ENCODE measurements at places on chromosomes 12 and 14.

- DNase-seq = no peak
Observed at GRCh38 chr12:129028844-129029243, 175.6 kb downstream of the GLT1D1 start.

GRCh38 chr14:22824711-22825359 is 4.9 kb upstream of the MRPL52 start:
- peak; percentile 89 for DNase-seq

- no peak for DNase-seq
Observed at GRCh38 chr12:24625103-24625502, 323.8 kb downstream of the BCAT1 start.

- peak; percentile 73 for DNase-seq
Observed at GRCh38 chr14:92846162-92846897, 52.2 kb downstream of the GOLGA5 start.

DNA sequence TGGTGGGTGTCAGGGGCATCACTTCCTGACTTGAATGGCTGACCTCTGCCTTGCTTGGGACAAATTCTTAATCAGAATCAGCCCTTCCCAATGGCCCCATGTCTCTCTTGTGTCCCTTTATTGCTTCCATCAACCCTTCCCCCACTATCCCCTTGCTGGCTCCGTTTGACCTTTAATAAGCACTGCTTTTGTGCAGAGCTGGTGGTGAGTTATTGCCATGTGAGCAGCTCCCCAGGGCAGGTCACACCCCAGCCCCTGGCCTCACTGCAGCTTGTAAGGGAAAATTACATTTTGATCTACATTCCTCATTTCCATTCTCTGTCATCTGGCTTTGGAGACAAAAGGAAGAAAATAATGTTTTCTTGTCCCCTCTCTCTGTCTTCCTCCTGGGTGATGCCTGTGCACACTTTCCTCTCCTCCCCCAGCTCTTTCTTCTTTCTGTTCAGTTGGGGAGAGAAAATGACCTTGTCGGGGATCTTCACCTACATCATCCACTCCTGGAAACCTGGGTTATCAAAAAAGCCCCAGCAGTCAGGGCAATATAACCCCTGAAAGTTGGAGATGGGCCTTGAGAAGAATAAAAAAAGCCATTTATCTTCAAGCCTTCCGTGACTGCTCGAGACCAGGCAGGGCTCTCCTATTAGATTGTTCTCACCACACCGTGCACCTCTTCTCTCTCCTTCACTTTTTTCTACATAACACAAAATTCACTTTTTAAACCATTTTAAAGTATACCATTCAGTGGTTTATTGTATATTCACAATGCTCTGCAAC is 100.4 kb upstream of the SRRM4 start:
- DNase-seq = no peak

GRCh38 chr12:122969676-122970075 is 3.4 kb upstream of the ABCB9 start:
- DNase-seq = no peak

GRCh38 chr14:79256380-79256779 is 954.9 kb downstream of the DIO2 start:
- no peak for DNase-seq

DNA sequence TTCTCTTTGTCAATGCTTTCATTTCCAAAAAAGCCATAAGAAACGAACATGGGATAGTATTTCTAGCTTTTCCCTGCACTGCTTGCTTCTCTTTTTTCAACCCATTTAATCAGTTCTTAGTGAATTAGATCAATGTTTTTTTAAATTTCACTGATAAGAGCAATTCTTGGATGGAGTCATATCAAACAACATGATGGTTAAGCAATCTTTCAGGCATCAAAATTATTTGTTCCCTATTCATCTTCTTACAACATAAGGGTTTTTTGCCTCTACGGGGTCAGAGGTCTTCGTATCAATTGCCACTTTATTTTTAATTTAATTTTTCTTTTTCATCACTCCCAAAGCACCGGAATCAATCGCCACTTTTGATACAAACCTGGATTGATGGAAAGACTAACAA is 103.8 kb upstream of the RESF1 start:
- no peak for DNase-seq

DNA sequence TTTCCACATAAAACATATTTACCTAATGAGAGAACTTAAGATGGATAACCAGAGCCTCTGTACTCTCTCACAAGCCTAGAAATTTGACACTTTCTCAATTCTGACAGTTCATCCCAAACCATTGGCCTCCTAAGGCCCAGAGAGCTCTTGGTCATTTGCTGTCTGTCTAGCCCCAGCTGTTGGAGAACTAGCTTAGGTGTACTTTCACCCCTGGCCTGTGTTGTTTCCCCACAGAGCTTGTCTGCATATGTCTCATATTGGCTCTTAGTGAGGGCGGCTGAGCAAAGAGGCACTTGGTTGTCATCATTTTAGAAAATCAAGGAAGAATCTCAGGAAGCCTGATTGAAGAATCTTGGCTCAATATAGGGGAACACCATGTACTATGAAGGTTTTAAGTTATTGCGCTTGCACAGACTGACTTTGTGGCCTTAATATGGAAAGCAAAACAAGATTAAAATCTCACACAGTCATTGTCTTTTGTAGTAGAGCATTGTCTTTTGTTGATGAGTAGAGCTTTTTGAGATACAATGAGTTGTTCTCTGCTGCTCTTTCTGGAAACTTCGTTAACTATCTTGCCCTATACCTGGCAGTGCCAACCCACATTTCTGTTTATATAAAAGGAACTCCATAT is 324.6 kb downstream of the RAD51B start:
- peak; percentile 32 for DNase-seq

- DNase-seq = no peak
Observed at GRCh38 chr14:50820786-50821509, 10.0 kb downstream of the NIN start.

- DNase-seq = no peak
Observed at GRCh38 chr12:126608607-126609175, 1543.5 kb downstream of the AACS start.

- peak; percentile 96 for DNase-seq
Observed at GRCh38 chr12:120242275-120242799, 23.2 kb downstream of the PXN start.

- no peak for DNase-seq
Observed at GRCh38 chr12:114812858-114813761, 129.1 kb upstream of the TBX3 start.

- no peak for DNase-seq
Observed at GRCh38 chr14:102784892-102785594, 7.8 kb downstream of the TRAF3 start.

- DNase-seq = peak; percentile 55
Observed at GRCh38 chr12:43284486-43285158, 267.4 kb downstream of the ADAMTS20 start.

GRCh38 chr14:100903672-100904185 is at the start of gene RTL1:
Gene RTL1, minus strand, starts transcription at chr14:100903722. Its CDS starts 18,934 bp downstream, at chr14:100884788.
- no peak for DNase-seq

DNA sequence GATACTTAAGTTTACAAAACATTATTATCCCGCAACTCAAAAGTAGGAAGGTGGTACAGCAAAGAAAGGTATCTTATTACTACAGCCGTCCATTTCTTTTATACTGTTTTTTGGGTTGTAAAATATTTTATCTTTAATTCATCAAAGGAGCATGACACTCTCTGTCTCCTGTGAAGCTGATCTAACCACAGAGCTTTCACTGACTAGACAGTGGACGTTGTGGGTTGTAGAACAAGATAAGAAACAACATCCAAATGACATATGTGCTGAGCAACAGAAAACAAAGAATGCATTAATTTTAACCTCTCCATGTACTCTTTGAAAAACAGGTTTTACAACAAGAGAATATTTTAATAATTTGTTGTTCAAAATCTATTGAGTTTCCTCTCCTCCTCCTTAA is 195.9 kb upstream of the FBXO33 start:
- no peak for DNase-seq

GRCh38 chr14:58119381-58119780 is 32.6 kb downstream of the ARMH4 start:
- no peak for DNase-seq

DNA sequence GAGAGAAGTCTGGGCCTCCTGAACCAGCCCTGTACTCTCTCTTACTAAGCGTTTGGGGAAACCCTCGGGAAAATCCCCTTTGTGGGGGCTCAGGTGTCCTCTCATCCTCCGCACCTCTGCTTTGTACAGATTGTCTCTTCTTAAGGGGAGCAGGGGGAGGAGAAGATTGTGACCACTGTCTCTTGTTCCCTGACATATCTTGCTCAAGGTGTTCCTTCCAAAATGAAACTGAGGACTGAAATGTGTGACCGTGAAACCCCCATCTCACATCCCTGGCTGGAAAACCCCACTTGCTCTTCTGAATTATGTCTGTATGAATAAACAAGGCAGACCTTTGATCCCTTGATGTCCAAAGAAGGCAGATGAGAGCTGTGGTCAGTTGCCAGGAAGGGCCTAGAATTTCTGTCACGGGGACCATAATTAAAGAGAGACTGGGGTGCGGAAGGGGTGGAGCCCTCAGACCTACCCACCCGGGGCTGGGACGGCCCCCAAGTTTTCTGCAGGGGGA is 369.8 kb downstream of the AACS start:
- DNase-seq = no peak

- peak; percentile 30 for DNase-seq
Observed at GRCh38 chr12:27333403-27334009, 870 bp downstream of the BMAL2 start.

GRCh38 chr14:53192052-53192760 is 39.1 kb upstream of the DDHD1 start:
- DNase-seq = no peak

- DNase-seq = no peak
Observed at GRCh38 chr14:94620597-94620996, 8.4 kb downstream of the SERPINA3 start.

DNA sequence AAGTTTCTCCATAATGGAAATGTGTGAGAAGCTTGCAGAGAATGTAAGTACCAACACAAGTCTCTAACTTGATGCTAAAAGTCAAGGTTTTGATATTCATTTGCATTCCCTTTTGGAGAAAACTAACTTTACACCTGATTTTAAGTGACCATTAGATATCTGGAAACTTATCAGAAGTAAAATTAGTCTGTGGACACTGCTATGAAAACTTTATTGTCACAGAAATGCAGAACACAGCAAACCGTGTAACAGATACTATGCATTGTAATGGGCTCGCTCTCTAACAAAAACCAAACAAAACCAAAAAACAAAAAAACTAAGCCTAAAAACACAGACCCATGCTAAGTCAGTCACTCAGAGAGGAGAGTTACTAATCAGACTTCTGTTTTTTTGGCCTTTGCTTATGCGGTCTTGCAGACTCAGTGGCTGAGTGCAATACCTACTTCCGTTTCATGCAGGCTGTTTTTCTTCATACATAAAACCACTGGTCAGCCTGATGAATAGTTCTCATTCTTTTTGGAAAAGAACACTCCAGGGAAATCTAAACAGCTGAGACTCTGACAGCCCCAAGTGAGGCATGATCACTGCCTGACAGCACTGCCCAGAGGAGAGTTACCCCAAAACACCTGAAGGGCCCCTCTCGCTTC is 35.7 kb downstream of the NRDE2 start:
- DNase-seq = no peak

DNA sequence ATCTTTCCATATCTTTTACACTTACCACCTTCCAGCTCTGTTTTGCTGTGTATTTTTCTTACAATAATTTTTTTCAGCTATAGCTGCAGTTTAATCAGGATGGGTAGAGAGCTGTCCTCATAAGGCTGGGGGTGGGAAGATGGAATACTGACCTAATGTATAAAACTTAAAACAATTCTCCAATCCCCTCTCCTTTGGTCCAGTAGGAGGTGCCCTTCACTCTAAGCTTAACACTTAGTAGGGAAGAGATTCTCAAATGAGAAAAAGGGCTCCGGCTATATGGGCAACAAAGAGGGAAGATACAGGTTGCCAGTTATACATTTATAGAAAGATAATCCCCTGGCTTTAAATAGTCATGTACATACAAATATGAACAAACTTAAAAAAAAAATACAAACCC is 2.8 kb downstream of the ORMDL2 start:
- no peak for DNase-seq

DNA sequence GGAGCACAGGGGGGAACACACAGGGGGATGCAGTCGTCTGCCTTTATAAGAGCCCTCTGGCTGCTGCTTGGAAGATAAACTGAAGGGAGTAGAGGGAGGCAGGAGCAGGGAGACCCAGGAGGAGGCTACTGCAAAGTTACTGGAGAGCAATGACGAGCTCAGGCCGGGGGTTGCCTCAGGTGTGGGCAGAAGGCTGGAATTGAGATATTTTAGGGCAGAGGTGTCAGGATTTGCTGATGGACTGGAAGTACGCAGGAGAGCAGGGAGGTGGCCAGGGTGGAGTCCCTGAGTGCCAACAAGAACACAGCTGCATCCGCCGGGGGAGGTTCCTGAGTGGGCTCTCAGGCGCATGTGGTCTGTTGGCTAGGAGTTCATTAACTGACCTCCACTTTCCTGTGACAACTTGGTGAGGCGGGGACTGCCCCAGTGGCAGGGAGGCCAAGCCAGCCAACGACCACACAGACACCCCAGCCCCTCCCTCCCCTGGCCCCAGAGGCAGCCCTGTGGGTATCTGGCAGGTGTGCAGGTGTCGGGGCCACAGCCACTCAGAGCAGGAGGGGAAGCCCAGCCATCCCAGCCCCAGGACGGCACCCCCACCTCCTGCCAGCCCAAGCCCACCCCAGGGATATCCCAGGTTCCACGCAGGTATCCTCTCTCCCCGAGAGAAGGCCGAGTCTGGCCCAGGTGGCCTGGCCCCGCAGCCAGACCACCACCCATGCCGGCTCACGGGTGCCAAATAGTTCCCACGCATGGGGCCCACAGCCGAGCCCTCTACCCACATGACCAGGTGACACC is 85.4 kb downstream of the NCOR2 start:
- DNase-seq = no peak

DNA sequence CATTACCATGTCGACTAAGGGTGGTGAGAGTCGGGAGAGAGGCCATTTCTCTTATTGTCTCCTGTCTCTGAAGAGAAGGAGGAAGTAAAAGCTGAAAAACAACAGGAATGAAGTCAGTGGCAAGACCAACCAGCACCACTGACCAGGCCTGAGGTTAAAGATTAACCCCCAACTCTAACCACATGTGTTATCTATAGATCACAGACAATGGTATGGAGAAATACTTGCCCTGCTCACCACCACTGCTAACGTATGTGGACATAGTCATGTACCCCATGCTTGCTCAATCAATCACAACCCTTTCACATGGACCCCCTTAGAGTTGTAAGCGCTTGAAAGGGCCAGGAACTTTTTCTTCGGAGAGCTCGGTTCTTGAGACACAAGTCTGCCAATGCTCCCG is 690.9 kb upstream of the LMO3 start:
- no peak for DNase-seq

DNA sequence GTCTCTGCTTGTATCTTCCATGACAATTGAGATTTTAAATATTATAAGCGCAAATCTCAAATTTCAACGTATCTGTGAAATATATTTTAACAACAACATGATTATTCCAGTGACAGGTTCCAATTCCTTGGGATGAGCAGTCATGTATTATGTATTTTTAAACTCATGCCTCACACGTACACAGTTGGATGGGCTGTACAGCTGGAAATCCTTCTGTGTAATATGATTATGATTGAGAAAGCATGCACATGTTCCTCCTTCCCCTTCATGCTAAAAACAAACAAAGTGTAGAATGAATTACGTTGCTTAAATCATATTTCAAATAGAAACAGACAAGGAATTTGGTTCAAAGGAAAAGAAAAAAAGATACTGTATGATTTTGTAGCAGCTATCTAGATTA is 428.3 kb downstream of the TMTC2 start:
- DNase-seq = no peak

- DNase-seq = no peak
Observed at GRCh38 chr12:103924761-103925641, 5.2 kb upstream of the HSP90B1 start.

- DNase-seq = peak; percentile 26
Observed at GRCh38 chr14:103846543-103847450, 578 bp downstream of the PPP1R13B start.

All from endothelial cell of umbilical vein (primary cell).